ENCODE measurements at places on chromosomes 12 and 14. TPM values are rescaled to one million over a fixed set of nuclear protein-coding genes. Genes with fewer than 3 reads are reported as not detected.

DNA sequence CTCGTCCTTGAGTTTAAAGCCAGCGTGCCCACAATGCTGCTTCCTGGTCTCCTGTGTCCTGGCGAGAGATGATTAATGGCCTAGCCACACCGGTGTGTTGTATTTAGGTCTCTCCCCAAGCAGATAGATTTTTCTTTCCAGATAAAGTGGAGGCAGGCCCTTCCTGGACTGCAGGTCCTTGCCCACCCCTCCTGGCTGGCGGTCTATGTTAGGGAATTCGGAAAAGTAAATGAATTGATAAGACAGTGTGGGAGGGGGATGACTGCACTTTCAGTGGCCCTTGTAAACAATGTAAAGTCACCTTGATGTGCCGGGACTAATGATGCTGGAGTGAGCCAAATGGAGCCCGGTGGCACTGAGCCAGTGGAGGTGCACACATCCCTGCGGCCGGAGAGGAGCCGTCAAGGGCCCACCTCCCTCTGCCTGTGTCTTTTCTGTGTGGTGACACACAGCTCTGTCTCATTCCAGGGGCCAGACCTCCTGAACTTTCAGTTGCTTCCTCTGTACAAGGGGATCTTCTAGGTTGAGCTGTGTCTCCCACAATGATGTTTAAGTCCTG is 70.6 kb upstream of the ESRRB start:
- no peak for DNase-seq

DNA sequence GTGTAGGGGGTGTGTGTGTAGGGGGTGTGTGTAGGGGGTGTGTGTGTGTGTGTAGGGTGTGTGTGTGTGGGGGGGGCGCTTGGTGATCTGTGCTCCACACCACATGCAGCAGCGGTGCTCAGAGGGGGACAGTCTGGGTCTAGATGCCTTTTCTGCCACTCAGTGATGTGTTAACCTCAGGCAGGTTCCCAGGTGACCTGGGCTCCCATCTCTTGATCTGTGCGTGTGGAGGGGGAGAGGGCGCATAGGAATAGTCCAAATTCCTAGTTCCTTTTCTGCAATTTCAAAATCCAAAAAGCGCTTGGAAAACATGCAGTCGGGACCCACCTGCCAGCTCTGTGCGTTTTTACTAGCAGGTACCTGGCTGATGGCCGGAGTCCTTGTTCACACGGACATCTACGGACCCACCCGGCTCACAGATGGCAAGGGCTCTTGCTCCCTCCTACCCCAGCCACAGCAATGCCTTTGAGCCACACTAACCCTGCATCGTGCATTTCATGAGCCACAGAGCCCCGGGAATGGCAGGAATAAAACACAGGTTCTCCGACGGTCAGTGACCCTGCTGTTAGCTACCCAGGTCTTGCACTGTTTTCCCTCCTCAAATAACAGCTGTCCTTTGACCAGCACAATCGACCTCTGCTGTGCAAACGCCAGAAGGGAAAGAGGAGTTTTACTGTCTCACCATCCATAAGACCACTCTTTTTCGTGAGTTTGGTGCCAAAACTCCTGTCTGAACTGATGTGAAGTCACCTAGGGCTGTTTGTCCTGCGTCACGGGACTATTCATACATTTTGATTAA is 120.8 kb downstream of the GLT1D1 start:
- DNase-seq = no peak

- no peak for DNase-seq
Measured at GRCh38 chr12:56474389-56474788, 6.0 kb downstream of the SPRYD4 start.

Gene FBXO34
- 17.3 TPM for total RNA-seq

Gene AICDA
- total RNA-seq = not detected

Gene ZNF10
- 13.2 TPM for total RNA-seq

Gene GPR135
- total RNA-seq = 4.1 TPM

Data from omental fat pad (tissue), 4 donors.